ENCODE measurements at places on chromosomes 3 and 15.

GRCh38 chr15:84081391-84082168, 154.0 kb upstream of the GOLGA6L4 start:
- no peak for DNase-seq

DNA sequence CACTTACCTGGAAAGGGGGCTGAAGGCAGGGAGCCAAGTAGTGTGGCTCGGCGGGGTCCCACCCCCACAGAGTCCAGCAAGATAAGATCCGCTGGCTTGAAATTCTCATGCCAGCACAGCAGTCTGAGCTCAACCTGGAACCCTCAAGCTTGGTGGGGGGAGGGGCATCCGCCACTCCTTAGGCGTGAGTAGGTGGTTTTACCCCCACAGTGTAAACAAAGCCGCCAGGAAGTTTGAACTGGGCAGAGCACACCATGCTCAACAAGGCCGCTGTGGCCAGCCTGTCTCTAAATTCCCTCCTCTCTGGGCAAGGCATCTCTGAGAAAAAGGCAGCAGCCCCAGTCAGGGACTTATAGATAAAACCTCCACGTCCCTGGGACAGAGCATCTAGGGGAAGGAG, 156.3 kb downstream of the KBTBD8 start:
- DNase-seq: no peak

GRCh38 chr3:14514323-14514720, 25.8 kb downstream of the GRIP2 start:
- DNase-seq: no peak

DNA sequence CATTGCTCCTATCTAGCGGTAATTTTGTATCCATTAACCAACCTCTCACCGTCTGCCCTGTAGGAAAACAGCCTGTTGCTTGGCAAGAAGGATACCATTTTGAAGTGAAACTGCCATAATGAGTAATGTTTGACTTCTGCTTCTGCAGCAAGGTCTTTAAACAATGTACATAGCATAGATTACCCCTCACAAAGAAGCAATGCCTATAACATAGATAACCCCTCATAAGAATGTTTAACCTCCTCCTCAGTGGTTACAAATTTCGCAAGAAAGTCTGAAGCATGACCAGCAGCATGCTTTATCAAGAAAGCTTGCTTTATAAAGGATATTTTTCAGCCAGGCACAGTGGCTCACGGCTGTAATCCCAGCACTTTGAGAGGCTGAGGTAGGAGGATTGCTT, 61.2 kb upstream of the MFGE8 start:
- DNase-seq: no peak

- DNase-seq: no peak
These were observed 324.8 kb upstream of the TBL1XR1 start for GRCh38 chr3:177522051-177522450.

GRCh38 chr3:64995857-64996551, 308.2 kb upstream of the ADAMTS9 start:
- DNase-seq: no peak

DNA sequence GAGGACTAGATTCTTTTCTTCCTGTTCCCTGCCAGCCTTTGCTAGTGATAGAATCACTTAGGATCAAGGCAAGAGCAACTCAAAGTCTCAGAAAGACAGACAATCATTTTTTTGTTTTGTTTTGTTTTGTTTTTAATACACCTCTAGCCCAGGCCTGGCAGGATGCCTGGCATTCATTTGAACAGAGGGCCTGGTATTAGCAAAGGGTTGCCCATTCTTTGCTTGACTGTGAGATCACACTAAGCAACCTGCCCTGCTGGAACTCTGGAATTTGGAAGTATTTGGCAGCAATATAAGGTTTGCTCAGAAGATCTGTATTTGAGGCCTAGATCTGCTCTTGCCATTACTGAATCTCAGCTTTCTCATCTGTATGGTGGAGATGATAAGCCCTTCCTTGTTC, 21.8 kb upstream of the ATP13A5 start:
- no peak for DNase-seq

DNA sequence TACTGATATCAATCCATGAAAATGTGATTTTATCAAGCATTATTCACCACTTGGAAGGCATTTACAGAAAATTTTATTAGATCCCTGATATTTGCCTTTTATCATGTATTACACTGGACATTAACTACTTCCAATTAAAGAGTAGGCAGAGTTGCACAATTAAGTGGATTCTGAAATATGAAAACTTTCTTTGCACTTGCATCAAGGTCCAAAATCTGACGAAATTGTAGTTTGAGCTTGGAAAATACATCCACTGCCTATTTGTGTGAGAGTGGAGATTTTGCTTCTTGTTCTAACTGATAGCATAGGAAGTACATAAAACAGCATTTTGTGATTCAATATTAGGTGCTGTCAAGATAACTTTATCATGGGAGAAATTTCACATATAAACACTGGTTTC, 49.6 kb upstream of the SLC12A8 start:
- no peak for DNase-seq

- no peak for DNase-seq
These were observed 103.3 kb upstream of the COL8A1 start for GRCh38 chr3:99534951-99535704.

- DNase-seq: no peak
These were observed 41.6 kb upstream of the CNOT10 start for GRCh38 chr3:32643354-32643753.

All from stimulated activated CD8-positive, alpha-beta memory T cell treated with anti-CD3 and anti-CD28 coated beads, Interleukin-4, amount 100 ng/mL, for 48 hours (primary cell).